Epithelial cell of prostate (primary cell): ENCODE measurements at places on chromosomes 6 and 20.

DNA sequence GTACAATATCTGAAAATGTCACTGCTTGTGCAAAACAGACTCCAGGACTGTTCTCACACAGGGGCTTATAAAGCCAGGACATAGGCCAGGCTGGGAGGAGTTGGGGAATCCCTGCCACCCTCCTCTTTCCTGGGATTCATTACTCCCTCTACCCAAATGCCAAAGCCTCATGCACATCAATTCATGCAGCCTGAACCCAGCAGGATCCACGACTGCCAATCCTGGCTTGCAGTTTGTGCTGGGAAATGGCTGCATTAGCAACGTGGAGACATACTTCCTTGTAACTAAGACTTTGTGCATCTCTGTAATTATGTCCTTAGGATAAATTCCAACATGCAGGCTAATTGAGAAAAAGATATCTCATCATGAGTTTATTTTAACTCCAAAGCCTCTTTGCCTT, 143.8 kb downstream of the SYCP2 start:
- DNase-seq = no peak

GRCh38 chr6:89675949-89676748, 37.6 kb upstream of the LYRM2 start:
- no peak for DNase-seq

GRCh38 chr6:77034161-77034560, 429.1 kb downstream of the HTR1B start:
- peak; percentile 14 for DNase-seq

DNA sequence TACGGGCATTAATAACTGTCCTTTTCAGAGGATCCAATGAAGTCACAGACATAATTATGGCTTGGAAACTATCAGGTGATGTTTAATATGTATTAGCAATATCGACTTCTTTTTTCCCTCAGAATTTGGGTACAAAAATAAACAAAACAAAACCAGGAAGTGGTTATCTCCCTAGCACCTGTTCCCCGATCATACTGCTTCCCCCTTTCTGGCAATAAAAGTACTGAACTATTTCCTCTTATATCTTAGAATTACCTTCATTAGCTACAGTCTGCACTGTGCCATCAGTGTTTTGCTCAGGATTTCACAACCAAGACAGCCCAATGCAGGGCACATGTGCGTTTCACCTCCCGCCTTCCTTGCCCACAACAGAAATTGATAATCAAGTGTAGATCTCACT, 216.9 kb upstream of the BTBD3 start:
- DNase-seq = no peak
